ENCODE measurements at places on chromosomes 4 and X.

- DNase-seq: no peak
Observed at GRCh38 chrX:38052096-38052495, 45.7 kb downstream of the SYTL5 start.

- DNase-seq: no peak
Observed at GRCh38 chr4:156290811-156291210, 337.1 kb upstream of the CTSO start.

- no peak for DNase-seq
Observed at GRCh38 chr4:97370568-97370967, 772.7 kb downstream of the STPG2 start.

DNA sequence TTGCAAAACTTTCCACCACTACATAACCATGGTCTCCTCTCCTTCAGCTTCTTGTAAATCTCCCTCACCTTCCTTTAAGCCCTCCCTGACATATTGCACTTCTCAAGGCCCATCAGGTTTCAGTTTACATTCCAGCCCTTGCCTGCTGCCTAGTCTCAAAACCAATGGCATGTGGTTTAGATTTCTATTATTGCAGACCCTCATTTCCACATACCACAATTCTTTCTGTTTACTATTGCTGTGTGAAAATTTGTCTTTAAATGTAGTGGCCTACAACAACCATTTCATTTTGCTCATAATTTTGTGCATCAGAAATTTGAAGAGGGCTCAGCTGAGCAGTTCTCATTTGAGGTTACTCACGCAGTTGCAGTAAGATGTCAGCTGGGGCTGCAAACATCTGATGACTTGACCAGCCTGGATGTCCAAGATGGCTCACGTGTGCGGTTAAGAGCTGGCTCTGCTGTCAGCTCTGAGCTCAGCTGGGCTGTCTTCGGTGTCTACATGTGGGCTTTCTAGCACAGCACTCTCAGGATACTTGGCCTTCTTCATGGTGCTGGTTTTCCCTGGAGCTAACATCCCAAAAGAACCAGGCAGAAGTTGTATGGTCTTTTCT is 29.9 kb upstream of the SOD3 start:
- DNase-seq: no peak

DNA sequence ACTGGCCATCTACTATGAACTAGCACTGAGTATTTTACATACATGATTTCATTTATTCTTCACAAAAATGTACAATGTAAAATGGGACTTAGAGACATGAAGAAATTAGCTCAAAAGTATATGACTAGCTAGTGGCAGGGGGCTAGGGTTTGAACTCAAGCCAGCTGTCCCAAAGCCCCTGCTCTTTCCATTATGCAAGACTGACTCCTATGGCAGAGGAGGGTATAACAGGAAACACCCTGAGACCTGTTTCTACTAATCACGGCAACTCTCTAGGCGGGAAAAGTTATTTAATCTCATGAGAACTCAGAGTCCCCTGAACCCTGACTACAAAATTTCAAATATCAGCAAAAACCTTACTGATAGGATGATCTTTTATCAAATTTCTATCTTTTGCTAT is 150.6 kb downstream of the PRDM5 start:
- no peak for DNase-seq

DNA sequence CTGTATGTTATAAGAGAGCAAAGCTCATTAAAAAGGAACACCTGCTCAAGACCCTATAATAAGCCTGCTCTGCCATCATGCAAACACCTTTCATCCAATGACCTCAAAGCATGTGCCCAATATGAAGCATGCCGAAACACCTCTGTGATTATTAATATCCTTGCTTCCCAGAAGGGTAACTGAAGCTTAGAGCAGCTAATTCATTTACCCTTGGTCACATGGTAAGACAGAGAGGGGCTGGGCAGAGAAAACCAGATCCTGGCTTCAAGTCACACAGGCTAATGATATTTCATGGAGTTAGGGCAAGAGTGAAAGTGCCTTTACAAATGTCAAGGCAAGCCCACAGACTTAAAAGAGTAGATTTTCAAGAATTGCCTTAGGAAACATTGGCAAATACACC is 5.6 kb downstream of the AMOT start:
- DNase-seq: no peak

- no peak for DNase-seq
Observed at GRCh38 chr4:130486841-130487240, 1390.9 kb downstream of the C4orf33 start.

All from endothelial cell (in vitro differentiated cells).